Kasumi-1 (cell line): ENCODE measurements at places on chromosomes 16 and 17.

DNA sequence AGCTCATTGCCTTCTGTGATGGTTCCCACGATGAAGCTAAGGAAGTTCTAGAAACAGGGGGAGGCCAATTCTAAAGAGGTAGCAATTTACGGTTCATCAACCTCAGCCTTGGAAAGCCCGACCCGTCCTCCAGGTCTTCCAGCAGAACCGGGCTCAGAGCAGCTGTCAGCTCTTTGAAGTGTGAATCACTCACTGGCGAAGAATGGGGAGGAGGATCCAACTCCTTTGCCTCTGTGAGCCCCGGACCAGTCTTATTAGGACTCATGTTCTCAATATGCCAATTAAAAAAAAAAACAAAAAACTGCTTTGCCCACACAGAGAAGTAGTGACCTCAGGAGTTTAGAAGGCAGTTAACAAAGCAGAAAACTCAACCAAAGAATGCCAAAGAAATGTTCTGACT lies 31.4 kb downstream of the STX8 start:
- no peak for DNase-seq

DNA sequence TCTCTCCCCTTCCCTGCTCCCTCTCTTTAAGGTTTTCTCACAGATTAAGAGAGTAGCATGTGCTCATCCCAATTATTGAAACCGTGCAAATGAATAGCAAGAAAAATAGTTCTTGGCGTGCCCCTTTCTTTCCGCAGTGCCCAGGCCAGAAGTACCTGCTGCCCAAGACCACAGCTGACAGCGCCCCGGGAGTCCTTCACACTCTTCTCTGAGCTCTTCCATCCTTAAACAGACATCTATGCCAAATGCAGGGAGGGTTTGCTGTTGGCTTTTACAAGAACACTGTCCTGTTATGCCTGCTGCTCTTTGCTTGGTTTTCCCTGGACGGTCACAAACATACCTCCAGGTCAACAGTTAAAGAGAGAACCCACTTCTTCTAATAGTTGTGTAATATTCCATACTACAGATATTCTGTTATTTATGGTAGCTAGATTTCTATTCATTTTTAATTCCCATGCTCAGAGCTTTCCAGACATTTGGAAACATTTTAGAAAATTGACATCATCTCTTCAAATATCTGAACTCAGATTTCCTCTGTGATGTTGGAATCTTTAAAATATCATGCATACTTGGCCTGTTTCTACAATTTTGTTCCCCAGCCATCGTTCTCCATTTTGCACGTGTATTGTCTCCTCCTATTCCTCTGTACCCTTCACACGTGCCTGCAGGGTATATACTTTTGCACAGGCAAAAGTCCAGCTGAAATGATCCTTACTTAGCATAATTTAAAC lies 416.7 kb downstream of the WWOX start:
- DNase-seq: no peak

DNA sequence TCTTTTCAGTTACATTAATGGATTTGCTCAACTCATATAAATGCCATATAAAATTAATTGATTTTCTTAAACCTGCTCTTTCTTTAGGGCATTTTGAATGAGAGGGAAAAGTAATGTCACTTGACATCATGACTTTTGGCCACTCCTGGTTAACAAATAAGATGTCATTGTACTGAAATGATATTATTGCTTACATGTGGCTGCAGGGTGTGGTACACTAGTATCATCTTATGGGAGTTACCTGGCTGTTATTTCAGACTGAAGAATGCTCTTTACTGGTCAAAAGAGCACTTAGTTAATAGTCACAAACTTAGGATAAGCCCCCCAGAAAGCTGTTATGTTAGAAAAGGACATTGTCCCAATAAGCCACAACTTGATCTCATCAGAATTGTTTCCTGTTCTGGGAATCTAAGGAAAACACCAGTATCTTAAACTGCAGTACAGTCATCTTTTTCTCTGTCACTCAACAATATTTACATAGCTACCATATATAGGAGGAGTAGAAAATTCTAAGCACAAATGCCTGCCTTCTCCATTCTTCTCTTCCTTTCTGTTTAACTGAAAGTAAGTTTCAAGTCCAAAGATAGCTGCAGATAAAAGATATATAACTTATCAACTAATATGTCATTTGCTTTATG lies 53.9 kb upstream of the MRC2 start:
- DNase-seq: no peak

DNA sequence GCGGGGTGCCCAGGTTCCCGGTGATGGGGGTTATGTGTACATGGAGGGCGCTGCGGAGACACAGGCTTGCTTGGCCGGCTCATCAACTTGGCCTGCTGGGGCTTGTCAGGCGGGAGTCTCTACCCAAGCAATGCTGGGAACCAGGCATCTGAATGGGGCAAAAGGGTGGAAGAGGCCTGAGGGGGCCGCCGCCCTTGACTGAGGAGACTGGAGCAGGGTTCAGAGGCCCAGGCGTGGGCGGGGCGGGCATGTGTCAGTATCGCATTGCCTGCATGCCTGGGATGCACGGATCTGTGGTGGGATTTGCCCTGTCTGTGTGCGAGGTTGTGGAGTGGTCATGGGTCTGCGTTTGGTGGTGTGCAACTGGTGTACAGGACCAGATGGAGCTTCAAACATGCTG lies 21.1 kb downstream of the ARHGAP23 start:
- DNase-seq: no peak

DNA sequence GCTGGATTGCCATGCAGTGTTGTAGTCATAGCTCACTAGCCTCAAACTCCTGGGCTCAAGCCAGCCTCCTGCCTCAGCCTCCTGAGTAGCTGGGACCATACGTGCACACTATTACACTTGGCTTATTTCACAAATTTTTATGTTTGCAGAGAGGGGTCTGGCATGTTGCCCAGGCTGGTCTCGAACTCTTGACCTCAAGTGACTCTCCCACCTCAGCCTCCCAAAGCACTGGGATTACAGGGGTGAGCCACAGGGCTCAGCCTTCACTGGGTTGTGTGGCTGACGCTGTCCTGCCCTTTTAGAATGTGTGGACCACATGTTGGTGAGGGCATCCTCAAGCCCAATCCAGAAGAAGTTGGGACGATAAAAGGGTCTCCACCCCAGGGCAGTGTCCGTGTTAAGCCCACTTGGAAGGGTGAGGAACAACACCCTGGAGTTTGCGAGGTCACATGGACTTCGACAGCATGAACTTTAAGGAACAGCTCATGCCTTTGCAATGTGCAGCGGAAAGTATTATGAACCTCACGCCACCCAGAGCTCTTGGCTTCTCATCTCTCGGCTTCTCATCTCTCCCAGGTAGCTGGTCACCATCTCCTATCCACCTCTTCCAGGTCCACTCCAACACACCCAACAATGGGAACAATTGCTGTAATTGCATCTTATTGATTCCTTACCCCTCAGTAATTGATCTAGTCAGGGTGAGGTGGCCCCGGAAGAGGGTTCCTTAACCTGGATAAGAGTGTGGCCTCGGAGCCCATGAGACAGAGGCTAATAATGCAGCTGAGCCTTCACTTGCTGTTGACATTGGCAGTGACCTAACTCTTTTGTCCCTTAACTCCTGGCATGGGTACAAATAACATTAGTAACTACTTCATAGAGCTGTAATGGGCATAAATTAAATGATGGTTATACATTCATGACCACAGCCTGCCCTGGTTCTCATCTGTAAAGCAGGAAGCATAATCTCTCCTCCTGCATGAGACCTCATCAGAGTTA lies 6.7 kb downstream of the FOXL1 start:
- no peak for DNase-seq
